Posterior vena cava (tissue), 2 donors: ENCODE measurements at places on chromosomes 5 and 9.

DNA sequence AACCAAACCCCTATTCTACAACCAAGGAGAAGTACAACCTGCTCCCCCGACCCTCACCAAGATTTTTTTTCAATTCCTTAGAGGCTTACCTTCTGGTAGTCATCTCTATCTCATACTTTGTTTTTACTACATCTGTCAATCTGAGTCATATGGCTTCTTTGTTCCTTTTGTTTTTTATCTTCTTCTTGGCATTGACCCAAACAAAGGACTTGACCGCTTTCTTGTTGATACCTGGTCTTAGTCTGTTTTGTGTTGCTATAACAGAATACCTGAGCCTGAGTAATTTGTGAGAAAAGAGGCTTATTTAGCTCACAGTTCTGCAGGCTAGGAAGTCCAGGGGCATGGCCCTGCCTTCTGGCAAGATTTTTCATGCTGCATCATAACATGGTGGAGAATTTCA lies 352.7 kb downstream of the MLLT3 start:
- DNase-seq, result no peak

GRCh38 chr9:18487611-18488010 lies 13.7 kb downstream of the ADAMTSL1 start:
- DNase-seq, result no peak

DNA sequence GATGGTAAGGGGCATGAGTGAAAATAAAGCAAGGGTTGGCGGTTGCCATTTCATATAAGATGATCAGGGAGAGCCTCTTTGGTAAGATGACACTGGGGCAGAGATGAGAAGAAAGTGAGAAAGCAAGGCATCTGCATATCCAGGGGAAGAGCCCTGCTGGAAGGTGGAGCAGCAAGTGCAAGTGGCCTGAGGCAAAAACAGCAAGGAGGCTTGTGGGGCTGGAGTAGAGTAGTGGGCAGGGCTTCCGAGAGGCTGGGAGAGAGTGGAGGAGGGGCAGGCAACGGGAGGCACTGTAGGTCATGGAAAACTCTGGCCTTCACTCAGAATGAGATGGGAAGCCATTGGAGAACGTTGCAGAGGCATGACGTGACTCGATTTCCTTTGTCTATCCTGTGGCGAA lies 199.2 kb downstream of the ARHGEF28 start:
- no peak for DNase-seq

GRCh38 chr9:115594557-115594956 lies 476.6 kb upstream of the TNC start:
- no peak for DNase-seq

DNA sequence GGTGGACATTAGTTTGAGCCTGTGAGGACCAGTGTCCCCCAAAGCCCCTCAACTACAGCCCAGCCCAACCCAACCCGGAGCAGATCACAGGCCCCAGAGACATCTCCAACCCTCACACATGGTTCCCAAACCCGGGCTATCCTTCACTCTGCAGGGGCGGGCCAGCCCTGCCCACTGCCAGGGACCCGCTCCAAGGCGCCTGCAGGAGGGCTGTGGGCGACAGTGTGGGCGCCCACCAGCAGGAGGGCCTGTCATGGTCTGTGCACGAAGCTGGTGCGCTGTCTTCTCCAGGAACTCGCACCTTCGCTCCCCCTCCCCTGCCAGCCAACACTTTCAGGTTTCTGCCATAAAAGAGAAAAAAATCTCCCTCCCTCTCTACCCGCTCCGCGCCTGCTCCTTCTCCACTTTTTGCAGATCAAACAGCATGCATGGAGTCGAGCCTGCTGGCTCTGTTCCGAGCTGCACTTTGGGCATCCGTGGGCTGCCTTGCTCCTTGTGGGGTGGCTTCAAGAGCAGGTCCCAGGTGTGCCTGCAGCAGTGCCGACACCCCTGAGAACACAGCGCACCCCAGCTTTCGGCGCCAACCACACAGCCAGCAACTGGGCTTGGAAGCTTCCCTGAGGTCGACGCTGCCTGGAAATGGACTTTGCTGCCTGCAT lies 133.7 kb upstream of the PPP1R26 start:
- DNase-seq, result no peak

DNA sequence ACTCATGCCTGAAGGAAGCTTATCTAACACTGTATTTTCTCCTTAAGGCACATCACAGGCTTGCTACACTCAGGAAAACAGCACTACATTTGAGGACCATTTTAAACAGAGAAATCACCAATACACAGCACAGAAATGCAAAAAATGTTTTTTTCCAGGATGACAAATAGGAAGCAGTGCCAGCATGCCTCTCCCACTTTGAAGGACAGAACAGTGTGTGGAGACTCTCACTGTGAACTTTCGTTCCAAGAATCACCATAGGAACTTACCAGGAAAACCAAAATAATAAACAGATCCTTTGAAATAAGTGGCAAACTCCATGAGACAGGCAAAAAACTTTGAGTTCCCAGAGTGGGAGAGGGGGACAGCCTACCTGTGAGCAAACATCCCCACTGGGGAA lies 217.8 kb upstream of the MAST4 start:
- no peak for DNase-seq

DNA sequence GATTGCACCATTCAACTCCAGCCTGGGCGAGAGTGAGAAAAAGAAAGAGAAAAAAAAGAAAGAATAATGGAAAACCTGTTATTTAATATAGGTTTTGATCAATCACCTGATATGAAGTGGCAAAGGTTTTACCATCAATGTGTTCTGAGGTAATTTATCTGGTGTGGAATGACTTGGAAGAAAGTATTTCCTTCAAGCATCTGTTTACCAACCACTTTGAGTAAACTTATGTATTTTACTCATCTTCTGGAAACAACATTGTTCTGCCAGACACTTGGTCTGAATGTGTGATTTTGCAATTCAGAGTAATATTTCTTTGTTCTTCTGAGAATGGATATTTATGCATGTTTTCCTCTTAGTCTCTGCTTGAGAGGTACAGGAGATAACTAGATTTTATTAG lies 24.3 kb downstream of the KIF2A start:
- DNase-seq, result no peak

GRCh38 chr9:135165003-135165711 lies 77.7 kb downstream of the OLFM1 start:
- DNase-seq, result no peak

GRCh38 chr9:78563269-78563668 lies 266.3 kb downstream of the PSAT1 start:
- no peak for DNase-seq

DNA sequence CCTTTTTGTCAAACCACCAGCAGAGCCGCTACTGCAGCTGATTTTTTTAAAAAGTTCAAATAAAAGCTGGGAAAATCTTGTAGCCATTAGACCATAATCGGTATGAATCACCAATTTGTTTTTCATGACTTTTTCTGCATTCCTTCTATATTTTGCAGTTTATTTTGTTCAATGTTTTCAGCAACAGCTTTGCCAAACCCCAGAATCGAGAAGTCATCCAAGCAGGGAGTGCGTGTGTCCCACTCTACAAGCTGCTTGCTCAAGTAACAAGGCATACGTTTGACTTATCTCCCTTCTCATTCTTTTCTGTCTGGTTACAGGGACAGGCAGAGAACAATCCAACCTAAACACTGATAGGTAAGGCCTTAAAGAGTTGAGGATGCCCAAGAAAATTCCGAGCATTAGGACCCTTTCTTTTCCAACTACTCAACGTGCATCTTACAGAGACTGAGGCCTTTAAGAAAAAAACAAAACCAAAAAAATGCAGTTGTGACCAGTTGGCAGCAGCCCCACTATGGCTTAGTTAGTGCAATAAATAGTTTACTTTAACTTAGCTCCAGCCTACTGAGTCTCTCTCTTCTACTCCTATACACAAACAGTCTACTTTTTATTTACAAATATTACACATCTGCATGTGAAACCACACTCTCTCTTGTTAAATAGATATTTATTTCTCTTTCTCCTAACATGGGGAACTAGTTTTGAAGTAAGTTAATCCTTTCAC lies 134.7 kb upstream of the SLIT3 start:
- DNase-seq, result no peak

DNA sequence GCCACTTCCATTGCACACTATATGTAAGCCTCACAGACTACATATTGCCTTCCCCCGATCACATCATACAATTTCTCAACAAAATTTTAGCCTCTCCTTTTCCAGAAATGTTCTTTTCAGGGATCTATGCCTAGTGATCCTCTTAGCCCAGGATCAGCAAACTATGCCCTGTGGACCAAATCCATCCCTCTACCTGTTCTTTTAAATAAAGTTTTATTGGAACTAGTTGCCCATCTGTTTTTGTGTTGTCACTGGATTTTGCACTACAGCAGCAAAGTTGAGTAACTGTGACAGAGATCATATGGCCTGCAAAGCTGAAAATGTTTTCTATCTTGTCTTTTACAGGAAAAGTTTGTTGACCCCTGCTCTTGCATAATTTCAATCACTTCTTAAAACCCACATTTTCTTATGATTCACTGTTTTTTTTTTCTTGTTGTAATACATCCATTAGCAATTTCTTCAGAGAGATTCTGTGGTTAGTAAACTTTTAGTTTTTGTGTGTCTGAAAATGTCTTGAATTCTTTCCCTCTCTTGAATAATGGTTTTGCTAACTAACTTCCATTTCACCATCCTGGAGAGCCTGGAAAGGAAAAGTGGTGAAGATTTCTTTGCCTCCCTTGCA lies 7.1 kb downstream of the TXNDC8 start:
- no peak for DNase-seq

GRCh38 chr5:178404987-178405386 lies 172.4 kb upstream of the PHYKPL start:
- peak; percentile 46 for DNase-seq

DNA sequence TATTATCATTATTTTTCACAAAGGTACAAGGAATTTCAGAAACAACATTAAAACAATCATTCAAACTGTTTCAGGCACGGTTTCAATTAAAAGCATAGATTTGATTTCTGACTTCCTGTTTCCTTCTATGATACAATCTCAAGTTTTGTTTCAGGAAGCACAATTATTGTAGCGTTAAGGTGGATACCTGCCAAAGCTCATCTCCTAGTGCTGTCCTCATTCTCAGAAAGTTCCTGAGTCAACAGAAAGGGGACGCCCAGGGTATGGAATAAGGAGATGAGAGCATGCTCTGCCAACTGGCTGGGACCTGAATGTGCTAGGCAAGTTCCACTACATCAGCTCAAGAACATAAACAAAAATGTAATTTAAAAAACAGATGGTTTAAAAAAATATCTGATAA lies 2.0 kb upstream of the TRIM14 start:
- no peak for DNase-seq

DNA sequence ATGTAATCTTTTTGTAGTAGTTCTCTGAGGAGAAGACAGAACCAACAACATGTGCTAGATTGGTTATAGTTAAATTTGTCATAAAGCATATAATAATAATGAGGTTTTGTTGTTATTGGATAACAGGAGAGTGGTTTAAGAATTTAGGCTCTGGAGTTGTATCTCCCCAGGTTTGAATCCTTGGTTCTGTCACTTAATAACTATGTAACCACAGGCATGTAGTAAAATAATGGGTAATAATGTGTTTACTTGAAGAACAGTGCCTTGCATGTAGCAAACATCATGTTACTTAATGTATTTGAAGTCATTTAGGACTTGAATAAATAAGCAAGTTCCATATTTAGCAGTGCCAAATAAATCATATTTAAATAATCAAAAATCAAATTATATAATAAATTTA lies 55.8 kb downstream of the NSD1 start:
- no peak for DNase-seq

DNA sequence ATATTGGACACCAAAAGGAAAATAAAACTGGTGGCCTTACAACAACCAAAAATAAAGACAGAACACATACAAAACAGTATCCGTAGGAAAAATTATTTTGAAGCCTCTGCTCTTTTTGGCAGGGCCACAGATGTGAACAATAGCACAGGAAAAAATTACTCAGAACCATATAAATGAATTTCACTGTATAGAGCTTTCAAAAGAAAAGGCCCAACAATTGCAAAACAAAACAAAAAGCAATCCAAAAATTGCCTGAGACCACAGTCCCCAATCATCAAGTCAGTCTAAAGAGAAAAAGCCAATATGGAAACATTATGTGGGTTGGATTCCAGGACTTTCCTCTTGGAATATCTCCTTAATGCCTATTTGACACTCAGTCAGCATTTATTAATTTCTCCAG lies 243.8 kb downstream of the CEMIP2 start:
- DNase-seq, result no peak
